RKO (cell line): ENCODE measurements at places on chromosomes 7 and 10.

- no peak for DNase-seq
Observed at GRCh38 chr7:134901389-134902020, 84.8 kb upstream of the AGBL3 start.

- no peak for DNase-seq
Observed at GRCh38 chr7:137798073-137798763, 48.6 kb downstream of the DGKI start.

DNA sequence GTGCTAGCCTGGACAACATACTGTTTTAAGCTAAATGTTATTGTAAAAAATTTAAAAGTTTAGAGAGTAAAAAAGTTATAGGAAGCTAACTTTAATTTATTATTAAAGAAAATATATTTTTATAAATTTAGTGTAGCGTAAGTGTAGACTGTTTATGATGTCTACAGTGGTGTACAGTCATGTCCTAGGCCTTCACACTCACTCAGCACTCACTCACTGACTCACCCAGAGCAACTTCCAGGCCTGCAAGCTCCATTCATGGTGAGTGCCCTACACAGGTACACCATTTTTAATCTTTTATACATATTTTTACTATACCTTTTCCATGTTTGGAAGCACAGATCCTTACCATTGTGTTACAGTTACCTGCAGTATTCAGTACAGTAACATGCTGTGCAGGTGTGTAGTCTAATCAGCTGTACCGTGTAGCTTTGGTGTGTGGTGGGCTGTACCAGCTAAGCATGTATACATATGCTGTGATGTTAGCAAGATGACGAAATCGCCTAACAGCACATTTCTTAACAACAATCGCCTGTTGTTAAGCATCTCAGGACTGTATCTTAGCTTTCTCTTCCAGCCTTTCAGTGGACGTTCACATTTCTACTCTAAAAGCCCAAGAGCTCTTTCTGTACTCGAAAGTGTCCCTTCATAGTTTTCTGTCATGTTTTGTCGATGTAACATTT lies 12.5 kb downstream of the RNF32 start:
- peak; percentile 53 for DNase-seq

GRCh38 chr7:130365511-130366441 lies 14.5 kb upstream of the CPA1 start:
- no peak for DNase-seq
